ENCODE measurements at places on chromosomes 5 and 9. TPM values are rescaled to one million over a fixed set of nuclear protein-coding genes. Genes with fewer than 3 reads are reported as not detected.

C9orf50 gene
- not detected for total RNA-seq

TAF11L5 gene
- not detected for total RNA-seq

ARHGEF28 gene
- total RNA-seq = 34.8 TPM

RPL12 gene
- total RNA-seq = 951 TPM

TPD52L3 gene
- not detected for total RNA-seq

Data from Panc1 (cell line).